ENCODE measurements at places on chromosomes 5 and 9.

- DNase-seq: peak; percentile 86
Measured at GRCh38 chr5:98774192-98775033, 950 bp downstream of the RGMB start.

GRCh38 chr9:69047371-69047770 lies 11.8 kb downstream of the FXN start:
- no peak for DNase-seq

DNA sequence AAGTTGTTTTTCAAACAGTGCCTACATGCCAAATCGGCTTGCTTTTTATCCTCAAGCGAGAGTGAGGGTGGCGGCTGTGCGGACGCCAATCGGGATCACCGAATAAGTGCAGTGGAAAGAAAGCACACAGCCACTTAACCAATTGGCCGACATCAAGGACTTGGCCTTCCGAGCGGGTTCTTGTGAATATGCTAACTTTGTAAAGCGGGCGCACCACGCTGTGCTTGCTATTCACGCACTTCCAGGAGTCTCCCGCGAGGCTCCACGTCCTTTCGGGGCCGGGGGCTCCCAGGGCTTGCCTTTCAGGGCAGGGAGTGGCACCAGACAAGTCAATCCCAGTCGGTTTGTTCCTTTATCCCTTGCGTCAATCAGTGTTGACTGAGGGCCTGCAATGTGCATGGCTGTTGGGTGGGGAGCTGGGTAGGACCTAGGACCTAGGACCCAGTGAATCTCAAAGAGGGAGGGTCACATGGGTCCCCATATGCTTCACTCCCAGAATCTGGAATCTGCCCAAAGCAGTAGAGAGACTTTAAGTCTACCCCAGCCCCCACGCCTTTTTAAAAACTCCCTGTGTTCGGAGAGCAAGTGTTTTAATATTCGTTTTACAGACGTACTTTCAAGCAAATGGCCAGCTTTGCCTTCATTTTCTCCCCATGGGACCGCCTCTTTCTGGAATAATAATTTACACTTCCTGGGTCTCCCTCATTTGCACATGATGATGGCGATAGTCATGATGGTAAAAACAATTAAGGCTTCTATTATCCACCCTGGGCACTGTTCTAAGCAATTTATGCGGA lies 2.0 kb upstream of the GCNT4 start:
- peak; percentile 70 for DNase-seq

- no peak for DNase-seq
Measured at GRCh38 chr9:135105938-135106491, 18.5 kb downstream of the OLFM1 start.

- DNase-seq: no peak
Measured at GRCh38 chr5:124576848-124577409, 169.5 kb downstream of the ZNF608 start.

- peak; percentile 47 for DNase-seq
Measured at GRCh38 chr5:123511290-123511647, 708 bp upstream of the CSNK1G3 start.

DNA sequence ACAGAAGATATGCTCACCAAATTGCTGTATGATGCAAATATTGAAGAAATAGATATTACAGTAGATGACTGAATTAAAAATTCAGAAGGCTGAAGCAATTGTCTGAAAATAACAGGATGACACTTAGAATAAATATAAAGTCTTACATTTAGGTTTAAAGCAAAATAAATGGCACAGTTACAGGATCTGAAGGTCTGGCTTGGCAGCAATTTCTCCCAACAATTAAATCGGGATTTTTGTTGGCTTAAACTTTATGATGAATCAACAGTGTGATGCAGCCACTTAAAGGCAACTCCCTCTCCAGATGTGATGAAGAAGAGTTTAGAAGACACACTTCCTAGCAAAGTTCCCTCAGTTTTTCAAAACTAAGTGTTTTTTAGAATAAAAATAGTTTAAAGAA lies 80.5 kb downstream of the NREP start:
- DNase-seq: no peak

- no peak for DNase-seq
Measured at GRCh38 chr5:133777951-133778350, 165.6 kb upstream of the FSTL4 start.

GRCh38 chr5:31553863-31554262 lies 21.8 kb downstream of the C5orf22 start:
- no peak for DNase-seq

DNA sequence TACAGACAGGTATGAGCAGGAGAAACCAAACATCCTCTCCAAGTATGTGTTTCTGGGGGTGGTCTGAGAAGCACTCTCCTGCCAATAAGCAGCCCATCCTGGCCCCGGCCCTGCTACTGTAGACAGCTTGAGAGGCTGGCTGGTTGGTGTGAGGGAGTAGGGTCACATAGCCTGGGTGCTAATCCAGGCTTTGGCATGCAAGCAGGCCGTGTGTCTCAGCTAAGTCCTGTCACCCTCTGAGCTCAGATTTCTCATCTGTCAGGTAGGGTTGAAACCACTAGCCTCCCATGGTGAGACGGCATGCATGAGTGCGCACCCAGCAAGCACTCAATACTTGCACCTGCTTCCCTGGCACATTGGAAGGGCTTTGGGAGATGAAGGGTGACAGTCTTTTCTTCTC lies 49.8 kb upstream of the PHYKPL start:
- DNase-seq: no peak

- no peak for DNase-seq
Measured at GRCh38 chr5:18744441-18744840, 1110.2 kb downstream of the TAF11L14 start.

DNA sequence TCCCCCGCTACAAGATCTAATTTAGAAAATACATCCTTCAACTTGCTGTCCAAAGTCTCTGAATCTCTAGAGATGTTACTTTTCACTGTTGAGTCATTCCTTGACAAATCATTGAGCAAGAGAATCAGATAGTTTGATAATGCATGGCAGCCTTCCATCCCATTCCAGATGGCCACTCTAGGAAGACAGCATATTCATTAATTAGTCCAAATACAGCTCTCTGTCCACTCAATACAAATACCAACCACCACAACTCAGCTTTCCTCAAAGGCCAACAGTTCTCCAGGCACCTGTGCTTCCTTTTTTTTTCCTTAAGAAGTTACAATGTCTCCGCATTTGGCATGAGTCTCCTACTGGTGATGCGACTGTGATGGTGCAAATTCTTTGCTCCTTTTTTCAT lies 72.3 kb downstream of the DROSHA start:
- no peak for DNase-seq

DNA sequence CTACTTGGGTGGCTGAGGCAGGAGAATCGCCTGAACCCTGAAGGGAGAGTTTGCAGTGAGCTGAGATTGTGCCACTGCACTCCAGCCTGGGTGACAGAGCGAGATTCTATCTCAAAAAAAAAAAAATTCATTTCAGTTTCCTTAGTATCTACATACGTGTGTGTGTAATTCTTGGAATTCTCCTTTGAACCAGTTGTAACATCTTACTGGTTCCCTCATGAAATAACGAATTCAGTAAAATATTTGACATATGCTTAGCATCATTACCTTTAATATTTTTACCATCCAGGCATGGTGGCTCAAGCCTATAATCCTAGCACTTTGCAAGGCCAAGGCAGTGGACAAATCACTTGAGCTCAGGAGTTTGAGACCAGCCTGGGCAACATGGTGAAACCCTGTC lies 8.8 kb downstream of the PHYHD1 start:
- DNase-seq: no peak

GRCh38 chr5:67249590-67249895 lies 52.9 kb upstream of the CD180 start:
- DNase-seq: peak; percentile 74

GRCh38 chr9:25415718-25416117 lies 262.5 kb downstream of the TUSC1 start:
- DNase-seq: no peak

- DNase-seq: peak; percentile 88
Measured at GRCh38 chr9:19087106-19088000, 15.4 kb downstream of the HAUS6 start.

DNA sequence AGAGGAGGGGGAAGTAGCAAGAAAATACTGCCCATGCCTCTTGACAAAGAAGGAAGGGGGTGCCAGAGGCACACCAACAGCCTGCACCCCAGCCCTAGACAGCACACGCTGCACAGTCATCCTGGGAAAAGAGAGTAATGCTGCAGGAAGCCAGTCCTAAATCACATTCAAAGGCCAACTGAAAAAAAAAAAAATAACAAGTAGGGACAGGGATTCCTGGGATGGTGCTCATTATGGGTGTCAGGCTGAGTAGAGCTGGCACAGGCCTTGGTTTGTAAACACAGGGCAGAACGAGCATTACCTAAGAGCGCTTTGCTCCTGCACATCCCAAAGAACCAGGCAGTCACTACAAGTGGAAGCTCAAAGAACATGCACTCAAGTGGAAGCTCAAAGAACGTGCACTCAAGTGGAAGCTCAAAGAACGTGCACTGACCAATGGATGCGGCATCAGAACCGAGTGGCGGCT lies 7.8 kb downstream of the RAPGEF1 start:
- DNase-seq: peak; percentile 73

DNA sequence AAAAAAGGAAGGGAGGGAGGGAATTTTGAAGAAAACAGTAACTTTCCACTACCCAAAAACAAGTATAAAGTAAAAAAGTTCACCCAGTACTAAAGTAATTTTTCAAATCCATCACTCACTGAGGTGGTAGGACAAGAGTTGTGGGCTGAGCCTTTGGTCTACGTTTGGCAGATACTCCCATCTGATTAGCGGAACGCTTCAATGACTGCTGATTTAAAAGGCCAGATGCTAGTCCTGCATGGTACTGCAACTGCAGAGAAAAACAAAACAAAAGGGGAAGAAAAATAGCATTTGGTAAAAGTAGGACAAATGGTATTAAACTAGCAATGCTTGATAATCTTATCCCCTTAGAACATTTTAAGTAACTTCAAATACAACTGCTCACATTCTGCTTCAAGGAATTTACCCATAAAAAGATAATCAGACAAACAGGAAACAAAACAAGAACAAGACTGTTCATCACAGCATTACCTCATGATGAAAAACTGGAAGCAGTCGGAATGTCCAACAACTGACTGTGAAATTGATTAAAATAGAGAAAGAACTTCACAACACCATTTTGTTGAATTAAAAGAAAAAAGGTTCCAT lies 65.4 kb downstream of the MED27 start:
- DNase-seq: peak; percentile 39

GRCh38 chr9:75889577-75889976 lies 896 bp upstream of the PCSK5 start:
- no peak for DNase-seq

DNA sequence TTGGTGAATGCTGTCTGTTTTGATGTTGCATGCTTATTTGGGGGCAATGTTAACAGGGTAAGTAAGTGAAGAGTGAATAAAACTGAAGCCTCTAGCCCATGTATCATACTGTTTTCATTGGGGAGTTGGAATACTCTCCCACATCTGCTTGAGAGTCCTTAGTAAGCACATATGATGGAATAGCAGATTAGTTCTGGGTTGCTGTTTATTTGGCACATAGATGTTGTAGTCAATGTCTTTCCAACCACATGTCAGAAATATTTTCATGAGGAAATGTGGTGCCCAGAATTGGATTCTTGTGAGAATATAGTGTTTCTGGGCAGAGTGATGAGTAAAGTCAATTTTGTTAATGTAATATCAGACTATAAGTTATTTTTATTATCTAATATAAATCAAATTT lies 611.7 kb upstream of the FTMT start:
- DNase-seq: no peak

DNA sequence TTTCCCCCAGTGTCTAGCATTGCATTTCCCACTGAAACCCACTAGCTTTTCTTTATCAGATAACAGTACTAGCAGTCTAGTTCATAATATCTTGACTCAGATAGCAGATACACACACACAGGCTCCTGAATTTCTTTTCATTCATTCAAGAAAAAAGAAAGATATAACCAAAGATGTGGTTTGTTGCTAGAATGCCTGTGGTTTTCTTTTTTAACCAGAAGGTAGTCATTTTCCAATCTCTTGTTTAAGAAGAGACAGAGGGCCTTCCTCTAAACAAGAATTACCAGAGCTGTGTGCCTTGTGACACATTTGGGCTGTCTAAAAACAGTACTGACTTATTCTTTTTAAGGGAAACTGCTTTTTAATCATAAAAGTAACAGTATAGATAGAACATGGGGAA lies 167.3 kb downstream of the PJA2 start:
- DNase-seq: no peak

Data from fibroblast of villous mesenchyme (primary cell).